ENCODE measurements at places on chromosomes 16 and 17.

- DNase-seq: peak; percentile 48
Observed at GRCh38 chr16:1959269-1960039, at the start of gene NDUFB10. Gene NDUFB10, plus strand, starts transcription at chr16:1959538. Its CDS starts 87 bp downstream, at chr16:1959625.

DNA sequence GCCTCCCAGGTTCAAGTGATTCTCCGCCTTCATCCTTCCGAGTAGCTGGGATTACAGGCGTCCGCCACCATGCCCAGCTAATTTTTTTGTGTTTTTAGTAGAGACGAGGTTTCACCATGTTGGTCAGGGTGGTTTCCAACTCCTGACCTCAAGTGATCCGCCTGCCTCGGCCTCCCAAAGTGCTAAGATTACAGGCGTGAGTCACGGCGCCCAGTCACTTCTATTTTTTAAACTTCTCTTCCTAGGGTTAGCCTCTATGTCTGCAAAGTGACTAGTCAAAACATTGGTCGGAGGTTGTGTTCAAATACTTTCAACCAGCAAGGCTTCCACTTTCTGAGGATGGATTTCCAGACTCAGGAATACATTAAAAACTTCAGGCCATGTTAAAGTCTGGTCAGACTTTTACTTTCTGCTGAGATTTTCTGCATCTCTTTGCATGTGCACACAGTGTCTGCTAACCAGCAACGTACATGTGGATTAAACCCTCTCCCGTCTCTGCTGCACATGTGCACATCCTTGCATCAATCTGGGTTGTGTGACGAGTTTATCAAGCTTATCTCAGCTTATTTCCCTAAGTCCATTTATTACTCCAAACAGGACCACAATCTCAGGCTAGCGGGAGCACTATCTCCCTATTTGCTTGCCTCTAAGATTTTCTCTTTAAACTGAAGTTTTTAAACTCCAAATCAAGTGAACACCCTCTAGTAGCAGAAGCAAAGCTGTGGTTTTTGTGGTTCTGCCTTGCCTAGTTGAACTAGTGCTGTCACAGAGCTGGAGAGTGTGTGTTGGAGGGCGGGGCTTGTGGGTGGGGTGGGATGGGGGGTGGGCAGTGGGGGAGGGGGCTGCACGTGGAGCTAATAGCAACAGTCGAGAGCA, 525.2 kb upstream of the GOT2 start:
- DNase-seq: no peak

GRCh38 chr17:27915709-27916108, 22.5 kb upstream of the LYRM9 start:
- DNase-seq: no peak

GRCh38 chr16:86628614-86629013, 50.3 kb downstream of the FOXL1 start:
- no peak for DNase-seq

GRCh38 chr17:62105357-62105756, 40.3 kb upstream of the MED13 start:
- no peak for DNase-seq

DNA sequence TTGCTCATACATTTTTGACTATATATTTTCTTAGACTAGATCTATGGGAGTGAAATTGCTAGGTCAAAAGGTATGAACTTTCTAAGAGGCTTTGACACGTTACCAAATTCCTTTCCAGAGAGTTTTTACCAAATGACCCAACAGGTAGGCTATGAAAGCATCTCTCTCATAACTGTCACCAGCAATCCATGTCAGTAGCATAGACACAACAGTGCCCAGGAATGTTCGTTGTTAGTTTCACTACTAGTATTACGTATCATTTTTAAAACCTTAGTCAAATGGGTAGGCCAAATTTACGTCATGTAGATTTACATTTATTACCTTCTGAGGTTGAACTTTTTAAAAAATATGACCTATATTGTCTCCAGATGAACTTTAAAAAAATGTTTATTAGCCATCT, 66.8 kb downstream of the MARCHF10 start:
- no peak for DNase-seq

DNA sequence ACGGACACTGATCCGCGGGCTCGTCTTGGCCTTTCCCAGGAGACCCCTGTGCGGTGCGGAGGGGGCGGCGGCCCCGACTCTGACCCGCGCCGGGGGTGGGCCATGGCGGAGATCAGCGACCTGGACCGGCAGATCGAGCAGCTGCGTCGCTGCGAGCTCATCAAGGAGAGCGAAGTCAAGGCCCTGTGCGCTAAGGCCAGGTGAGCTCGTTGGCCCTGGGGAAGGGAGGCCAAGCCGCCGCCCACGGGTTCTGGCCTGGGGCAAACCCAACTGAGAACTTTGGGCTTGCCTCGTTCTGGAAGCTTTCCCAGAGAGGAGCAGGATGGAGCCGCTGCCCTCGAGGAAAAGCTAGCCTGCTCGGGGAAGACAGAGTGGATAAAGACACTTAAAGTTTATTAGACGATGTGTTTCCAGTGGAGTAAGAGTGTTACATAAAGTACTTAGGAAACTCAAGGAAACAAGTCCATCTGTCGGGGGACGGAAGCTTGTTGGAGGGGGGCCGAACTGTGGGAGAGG, 540 bp downstream of the PPP4C start:
- DNase-seq: no peak

Data from DMS79 treated with DMSO at 0.1 percent for 48 hours (cell line).